ENCODE measurements at places on chromosomes 13 and 19.

- no peak for DNase-seq
These were observed 750 bp downstream of the RAB20 start for GRCh38 chr13:110560601-110561343.

- no peak for DNase-seq
These were observed 7.6 kb downstream of the SERPINE3 start for GRCh38 chr13:51347099-51347498.

GRCh38 chr13:50156561-50157127 is 141.4 kb downstream of the KCNRG start:
- DNase-seq = no peak

DNA sequence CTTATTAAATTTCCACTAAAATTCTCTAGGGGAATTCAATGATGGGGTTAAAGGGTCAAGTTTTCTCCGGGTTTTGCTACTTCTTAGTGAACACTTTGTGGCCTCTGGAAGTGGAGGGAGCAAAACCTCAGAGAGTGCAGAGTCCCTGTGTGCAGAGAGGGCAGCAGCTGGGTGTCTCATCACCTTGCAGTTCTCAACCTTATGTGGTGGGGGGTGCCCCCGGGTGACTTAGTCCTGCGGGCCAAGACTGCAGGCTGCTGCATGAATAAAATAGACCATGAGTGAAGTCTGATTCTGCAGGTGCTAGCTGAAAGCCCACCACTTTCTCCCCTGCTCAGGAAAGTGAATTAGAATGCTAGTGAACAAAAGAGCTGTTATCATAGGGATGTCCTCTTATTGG is 191.6 kb downstream of the DLEU7 start:
- no peak for DNase-seq

DNA sequence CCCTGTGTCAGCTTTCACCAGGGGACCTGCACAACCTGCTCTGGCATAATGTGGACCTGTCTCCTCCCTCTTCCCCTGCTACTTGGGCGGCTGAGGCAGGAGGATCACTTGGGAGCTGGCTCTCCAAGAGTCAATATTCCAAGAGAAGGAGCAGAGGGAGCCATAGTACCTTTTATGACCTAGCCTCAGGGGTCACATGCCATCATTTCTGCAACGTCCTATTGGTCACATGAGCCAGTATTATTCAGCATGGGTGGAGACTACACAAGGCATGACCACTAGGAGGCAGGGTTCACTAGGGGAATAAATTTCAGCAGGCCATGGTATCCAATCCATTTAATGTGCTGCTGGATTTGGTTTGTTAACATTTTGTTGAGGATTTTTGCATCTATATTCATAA is 12.0 kb upstream of the SHFL start:
- DNase-seq = no peak

DNA sequence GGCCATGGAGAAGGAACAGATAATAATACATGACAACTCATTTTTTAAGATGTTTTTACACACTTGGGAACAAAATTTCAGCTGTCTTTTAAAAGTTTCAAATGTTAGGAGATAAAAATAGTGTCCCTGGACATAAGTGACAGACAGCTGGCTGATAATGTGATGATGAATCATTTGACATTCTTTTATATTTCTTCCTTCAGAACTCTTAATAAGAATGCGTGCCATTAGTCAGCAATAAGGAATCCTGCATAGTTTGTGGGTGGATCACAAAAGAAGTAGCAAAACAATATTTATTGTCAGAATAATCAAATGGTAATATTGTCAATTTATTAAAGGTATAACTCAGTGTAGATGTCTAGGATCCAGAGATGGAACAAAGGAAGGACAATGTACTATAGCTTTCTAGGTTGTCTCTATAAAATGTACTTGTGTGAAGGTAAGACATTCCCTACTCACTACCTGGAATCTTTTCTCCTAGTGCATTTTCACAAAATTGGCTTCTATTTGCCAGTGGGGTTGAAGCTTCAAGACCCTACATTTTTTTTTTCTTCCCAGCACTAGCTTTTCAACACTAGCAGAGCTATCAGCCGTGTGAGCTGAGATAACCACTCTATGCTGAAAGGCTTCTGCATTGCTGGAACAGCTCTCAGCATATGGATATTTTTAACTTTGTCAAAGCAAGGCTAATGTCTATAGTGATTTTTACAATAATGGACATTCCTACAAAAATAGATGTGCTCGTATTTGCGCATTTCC is 175.6 kb upstream of the SLITRK6 start:
- no peak for DNase-seq

DNA sequence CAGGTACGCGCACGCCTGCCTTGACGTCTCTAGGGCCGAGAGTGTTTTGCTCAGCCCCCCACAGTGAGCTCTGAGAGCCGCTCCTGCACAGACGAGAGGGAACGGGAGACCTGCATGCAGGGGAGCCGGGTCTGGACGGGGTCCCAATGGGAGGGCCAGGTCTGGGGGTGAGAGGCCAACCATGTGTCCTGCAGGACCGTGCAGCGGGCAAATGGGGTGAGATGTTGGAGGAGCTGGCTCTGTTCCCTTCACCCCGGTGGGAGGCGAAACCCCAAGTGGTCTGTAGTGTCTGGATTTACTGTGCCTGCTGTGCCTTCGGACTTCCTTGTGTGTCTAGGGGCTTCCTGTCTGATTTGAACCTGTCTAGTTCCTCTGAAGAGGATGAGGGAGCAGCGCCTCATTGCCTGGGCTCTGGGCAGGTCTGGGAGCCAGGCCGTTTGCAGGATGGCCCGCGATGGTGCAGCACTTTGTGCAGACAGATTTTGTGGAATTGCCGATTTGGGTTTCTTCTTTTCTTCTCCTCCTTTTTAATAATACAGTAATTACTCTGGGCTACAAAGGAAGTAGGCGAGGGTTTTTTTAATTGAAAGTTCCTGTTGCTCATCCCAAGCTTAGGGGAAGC is 2.1 kb downstream of the CSNK1G2 start:
- DNase-seq = no peak

DNA sequence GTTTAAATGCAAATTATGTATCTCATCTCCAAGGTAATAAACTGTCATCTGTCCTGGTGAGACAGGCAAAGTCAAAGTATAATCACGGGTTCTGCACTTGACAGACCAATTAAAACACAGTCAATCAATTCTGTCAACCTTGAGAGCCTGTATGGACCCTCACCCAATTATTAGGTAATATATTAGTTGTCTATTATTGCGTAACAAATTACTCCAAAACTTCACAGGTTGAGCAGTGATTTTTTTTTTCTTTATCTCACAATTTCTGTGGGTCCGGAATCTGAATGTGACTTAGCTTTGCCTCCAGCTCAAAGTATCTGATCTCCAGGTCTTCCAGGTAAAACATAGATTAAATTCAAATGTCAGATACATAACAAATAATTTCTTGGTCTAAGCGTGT is 707.4 kb upstream of the ARGLU1 start:
- no peak for DNase-seq

GRCh38 chr13:25295701-25296100 is 5.7 kb upstream of the NUP58 start:
- no peak for DNase-seq

DNA sequence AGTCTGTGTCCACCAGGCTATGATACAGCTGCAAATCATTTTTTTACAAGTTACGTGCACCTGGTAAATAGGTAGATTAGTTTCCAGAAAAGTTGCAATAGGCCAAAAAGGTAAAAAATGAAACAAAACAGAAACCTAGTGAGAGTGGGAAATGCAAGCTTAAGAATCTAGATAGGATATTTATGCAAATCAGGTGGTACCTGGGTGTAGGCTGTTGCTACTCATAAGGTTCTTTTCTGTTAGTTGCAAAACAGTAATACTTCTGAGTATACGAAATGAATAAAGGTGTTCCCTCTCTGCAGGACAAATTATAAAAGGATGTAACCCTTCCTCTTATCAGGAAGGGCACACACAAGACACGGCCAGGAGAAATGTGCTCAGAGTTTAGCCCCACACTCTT is 97.9 kb downstream of the UGGT2 start:
- no peak for DNase-seq

DNA sequence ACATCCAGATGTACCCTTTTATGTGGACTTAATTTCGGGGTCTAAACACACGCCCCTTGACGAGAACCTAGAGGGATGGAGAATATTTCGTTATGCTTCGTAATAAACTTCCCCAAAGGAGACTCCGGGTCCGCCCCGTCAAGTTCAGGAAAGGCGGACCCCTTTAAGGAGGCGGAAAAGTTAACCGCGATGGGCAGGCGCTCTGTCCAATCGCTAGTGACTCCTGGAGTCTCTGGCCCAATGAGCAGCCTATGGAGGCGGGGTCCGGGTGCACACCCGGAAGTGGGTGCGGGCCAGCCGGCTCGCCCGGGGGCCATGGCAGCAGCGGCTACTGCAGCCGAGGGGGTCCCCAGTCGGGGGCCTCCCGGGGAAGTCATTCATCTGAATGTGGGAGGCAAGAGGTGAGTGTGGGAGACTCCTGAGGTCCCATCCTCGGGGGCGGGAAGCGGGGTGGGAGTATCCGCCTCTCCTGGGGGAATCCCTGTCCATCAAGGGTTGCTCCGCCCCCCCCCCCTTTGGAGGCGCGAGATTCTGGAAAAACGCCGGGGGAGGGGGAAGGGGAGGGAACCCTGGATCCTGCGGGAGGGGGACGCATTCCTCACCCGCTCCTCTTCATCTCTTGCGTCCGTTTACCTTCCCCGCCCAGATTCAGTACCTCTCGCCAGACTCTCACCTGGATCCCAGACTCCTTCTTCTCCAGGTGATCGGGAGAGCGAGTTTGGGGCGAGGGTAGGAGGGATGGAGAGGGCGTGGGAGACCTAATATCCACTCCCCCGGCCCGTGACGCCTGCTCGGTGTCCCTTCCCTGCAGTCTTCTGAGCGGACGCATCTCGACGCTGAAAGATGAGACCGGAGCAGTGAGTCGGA is at the start of gene SHKBP1:
SHKBP1 (plus strand) TSS at position 289 of the 867 bp plus-strand sequence; CDS start at position 316, 27 bp downstream.
- DNase-seq = peak; percentile 56

GRCh38 chr13:73991884-73992283 is 142.3 kb downstream of the KLF12 start:
- no peak for DNase-seq

GRCh38 chr13:45763419-45763818 is 61.3 kb downstream of the CBY2 start:
- no peak for DNase-seq

GRCh38 chr13:77310161-77310560 is 16.7 kb downstream of the MYCBP2 start:
- no peak for DNase-seq

DNA sequence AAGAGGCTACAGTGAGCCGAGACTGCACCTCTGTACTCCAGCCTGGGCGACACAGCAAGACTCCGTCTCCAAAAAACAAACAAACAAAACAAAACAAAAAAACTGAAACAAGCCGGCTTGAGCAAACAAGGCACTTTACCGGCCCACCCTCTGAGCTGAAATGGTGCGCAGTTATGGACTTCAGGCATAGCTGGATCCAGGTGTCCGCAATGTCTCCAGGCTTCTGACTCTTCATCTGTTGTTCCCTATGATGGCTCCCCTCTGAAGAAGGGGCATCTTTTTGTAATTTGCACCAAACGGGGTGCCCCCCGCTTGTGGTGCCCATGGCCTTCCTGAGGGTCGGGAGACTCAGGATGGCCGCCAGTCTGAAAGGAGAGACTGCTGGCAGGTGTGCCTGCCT is 6.2 kb downstream of the C2CD4C start:
- no peak for DNase-seq

- no peak for DNase-seq
These were observed 331.1 kb upstream of the KLF12 start for GRCh38 chr13:74465271-74465670.

DNA sequence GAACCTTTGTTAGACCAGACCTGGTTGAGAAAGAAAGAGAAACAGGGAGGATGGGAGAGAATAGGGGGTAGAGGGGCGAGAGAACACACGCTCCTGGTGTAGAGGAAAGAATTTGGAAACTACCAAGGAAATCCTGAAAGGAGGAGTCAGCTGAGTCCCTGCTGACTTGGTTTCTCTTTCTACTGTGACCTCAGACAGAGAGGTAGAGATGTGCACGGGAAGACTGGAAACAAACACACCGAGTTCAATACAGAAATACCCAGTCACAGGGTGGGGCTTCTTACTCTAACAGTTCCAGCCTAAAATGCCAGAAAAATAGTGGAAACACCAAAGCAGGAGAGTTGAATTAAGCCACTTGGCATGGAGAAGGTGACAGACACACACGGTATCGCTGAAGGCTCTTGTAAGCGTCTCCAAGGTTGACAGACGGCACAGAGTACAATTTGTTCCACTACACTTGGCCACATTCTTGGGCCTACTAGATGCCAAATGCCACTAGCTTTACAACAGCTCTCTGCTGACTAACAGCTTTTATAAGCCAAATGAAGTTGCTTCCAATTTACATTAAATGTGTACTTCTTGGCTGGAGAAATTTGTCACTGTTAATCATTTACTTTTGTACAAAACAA is 28.1 kb downstream of the LATS2 start:
- DNase-seq = peak; percentile 39

DNA sequence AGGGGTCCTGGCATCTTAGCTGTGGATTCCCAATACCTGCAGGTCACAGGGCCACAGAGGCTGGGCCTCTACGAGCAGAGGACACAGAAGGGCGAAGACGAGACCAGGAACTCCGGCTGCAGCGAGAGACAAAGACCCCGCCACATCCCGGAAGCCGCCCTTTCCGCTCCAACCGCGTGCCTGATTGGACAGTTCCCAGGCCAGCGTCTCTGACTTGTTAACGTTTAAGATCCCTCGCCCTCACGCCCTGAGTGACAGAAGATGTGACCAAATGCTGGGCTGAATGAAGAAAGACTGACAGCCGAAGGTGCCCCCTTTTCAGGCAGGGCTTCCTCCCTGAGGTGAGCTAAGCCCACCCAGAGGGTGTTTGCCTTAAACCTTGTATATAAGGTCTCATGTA is at the start of gene ZNF98:
ZNF98 (minus strand) TSS at position 136 of the 400 bp plus-strand sequence; CDS start at position 14, 122 bp downstream.
- DNase-seq = peak; percentile 10

GRCh38 chr19:29255006-29255405 is 42.1 kb upstream of the UQCRFS1 start:
- DNase-seq = no peak

DNA sequence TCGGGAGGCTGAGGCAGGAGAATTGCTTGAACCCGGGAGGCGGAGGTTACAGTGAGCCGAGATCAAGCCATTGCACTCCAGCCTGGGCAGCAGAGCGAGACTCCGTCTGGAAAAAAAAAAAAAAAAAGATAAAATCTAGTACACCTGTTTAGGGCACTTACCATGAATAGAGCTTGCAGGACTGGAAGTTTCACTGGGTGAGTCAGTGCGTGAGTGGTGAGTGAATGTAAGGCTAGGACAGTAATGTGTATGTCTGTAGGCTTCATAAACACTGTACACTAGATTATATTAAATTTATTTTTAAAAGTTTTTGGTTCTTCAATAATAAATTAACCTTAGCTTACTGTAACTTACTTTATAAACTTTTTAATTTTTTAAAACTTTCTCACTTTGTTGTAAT is 22.9 kb downstream of the PPP5C start:
- DNase-seq = no peak

DNA sequence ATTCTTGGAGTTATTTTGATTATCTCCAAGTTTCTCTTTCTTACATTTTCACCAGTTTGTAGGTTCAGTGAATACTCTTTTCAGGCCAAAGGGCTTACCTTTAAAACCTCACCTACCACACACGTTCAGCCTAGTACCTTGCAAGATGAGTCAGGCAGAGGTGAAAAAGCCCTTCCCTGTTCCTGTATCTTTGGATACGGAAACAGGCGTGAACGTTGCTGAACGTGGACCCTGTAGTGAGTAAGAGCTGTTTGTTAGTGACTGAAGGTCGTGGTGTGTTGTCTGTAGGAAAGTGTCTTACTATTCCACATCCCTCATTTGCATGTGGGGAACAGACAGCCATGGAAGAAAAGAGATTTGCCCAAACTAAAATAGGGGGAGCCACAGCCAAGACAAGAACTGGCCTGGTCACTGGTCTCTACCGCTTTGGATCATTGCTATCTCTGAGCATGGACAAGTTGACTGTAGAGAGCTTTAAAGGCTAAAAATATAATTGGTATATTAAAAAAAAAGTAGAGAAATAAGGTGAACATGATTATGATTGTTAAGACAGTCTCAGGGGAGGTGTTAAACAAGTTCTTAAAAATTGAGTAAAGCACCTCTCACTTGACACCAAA is 3.5 kb downstream of the CEBPG start:
- DNase-seq = no peak

Measured in anterior cingulate cortex (tissue), 58 donors.